Mesenteric fat pad (tissue), 1 donor: ENCODE measurements at places on chromosomes 12 and 14.
A peak's percentile ranks its signal among the peaks of the same experiment; 100 is the strongest.

GRCh38 chr12:6459004-6459337 is 7.1 kb downstream of the TAPBPL start:
- DNase-seq = no peak

DNA sequence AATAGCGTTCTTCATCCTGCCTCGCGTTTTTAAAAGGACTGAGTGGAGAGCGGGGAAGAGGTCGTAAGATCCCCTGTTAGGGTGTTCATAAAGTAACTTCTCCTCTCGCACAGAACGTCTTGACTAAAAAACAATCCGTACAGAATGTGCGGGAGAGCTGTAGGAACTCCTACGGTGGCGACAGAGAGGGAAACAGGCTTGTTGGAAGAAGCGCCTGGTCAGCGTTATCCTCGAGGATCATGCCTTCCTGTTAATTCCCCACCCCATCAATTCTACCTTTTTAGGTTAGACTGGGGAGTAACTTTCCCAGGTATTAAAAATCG is 399 bp upstream of the WASHC4 start:
- no peak for DNase-seq

GRCh38 chr12:66149702-66150398 is 19.3 kb upstream of the LLPH start:
- no peak for DNase-seq

- DNase-seq = no peak
Observed at GRCh38 chr12:8609061-8609570, 3.5 kb downstream of the AICDA start.

- DNase-seq = no peak
Observed at GRCh38 chr12:119685375-119685774, 17.4 kb downstream of the PRKAB1 start.

DNA sequence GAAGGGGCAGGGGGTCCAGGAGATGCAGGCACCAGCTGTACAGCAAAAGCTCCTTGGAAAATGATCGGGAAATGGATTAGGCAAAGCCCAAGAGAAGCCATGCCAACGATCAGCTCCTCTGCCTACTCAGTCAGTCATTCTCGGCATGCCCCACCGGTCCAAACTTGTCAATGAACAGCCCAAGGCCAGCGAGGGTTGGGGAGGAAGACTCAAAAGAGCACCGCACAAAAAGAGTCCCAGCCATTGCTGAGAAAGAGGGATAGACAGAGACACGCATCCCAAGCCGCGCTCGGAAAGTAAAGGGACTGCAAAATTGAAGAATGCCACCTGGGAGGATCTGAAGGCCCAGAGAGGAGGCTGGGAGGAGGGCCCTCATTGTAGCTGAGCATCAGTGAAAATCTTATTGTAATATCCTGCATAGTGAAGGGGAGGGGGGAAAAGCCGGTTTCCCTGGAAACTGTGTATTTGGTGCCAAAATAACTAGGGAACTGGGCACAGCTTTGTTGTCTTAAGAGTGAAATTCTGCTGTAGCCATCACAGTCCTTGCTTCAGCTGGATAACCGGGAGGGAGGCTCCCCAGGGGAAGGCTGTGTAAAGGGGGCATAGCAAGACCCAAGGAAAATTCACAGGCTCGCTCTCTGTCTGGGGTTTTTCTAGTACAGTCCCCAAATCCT is 4.7 kb downstream of the KDM2B start:
- DNase-seq = no peak

GRCh38 chr12:70365648-70366518 is at the start of gene KCNMB4:
Gene KCNMB4 (plus strand): TSS chr12:70366290. CDS start chr12:70366735, 445 bp downstream.
- peak; percentile 90 for DNase-seq

DNA sequence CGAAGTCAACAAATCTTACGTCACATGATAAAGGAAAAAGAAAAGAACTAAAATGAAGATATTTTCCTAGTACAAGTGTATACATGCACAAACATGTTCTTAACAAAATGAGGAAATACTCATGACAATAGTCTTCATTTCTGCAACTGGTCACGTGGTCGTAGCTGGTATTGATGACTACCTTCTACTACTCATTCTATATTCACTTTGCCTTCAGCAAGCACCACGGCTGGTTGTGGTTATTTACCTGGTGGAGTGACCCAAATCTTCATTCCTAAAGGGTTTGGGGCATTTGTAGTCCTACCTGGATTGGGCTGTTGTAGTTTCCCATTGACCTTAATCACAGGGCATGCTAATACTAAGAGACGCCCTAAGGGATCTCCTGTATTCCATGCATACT is 51.2 kb downstream of the FIGNL2 start:
- DNase-seq = no peak

GRCh38 chr12:78315028-78315427 is 484.3 kb downstream of the NAV3 start:
- no peak for DNase-seq

GRCh38 chr14:104109731-104110361 is 24.3 kb downstream of the ASPG start:
- no peak for DNase-seq

- no peak for DNase-seq
Observed at GRCh38 chr12:106213662-106214061, 34.2 kb downstream of the CKAP4 start.

DNA sequence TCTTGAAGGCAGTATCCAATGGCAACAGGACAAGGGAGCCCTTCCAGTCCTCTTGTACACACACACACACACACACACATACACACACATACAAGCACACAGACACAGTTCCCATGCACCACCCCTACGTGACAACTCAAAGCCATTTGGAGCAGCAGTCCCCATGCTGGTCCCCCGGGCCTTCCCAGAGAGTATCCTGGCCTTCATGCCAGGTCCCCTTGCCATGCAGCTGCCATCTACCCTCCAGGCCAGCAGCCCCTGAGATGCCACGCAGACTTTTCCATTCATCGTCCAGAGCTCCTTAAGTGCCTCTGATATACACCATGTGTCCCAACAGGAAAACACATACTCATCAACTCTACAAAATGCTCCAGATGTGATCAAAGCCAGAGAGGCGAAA is 159.5 kb downstream of the ANO2 start:
- no peak for DNase-seq

- DNase-seq = no peak
Observed at GRCh38 chr14:35362911-35363374, 41.6 kb downstream of the NFKBIA start.

GRCh38 chr14:71452987-71453386 is 479.2 kb upstream of the RGS6 start:
- DNase-seq = no peak

GRCh38 chr14:91374287-91374878 is 43.2 kb downstream of the CCDC88C start:
- DNase-seq = no peak
